ENCODE measurements at places on chromosomes 11 and 22. TPM values are rescaled to one million over a fixed set of nuclear protein-coding genes. Genes with fewer than 3 reads are reported as not detected.
A peak's percentile ranks its signal among the peaks of the same experiment; 100 is the strongest.

Gene RRP7A
- 110 TPM for total RNA-seq

GRCh38 chr22:30159561-30160353 lies 79.5 kb downstream of the HORMAD2 start:
- peaks cover 14% of the 10 kb centered on the region for H3K36me3 ChIP-seq
- peak overlapping the region; percentile 98 for H3K27ac ChIP-seq
- H3K4me3 ChIP-seq, result peak overlapping the region; percentile 51
- H3K4me1 ChIP-seq, result peaks cover 73% of the 10 kb centered on the region
- H3K27me3 ChIP-seq, result no peaks in the 10 kb centered on the region

Gene MS4A2
- total RNA-seq, result not detected

Gene PATE4
- total RNA-seq, result not detected

DNA sequence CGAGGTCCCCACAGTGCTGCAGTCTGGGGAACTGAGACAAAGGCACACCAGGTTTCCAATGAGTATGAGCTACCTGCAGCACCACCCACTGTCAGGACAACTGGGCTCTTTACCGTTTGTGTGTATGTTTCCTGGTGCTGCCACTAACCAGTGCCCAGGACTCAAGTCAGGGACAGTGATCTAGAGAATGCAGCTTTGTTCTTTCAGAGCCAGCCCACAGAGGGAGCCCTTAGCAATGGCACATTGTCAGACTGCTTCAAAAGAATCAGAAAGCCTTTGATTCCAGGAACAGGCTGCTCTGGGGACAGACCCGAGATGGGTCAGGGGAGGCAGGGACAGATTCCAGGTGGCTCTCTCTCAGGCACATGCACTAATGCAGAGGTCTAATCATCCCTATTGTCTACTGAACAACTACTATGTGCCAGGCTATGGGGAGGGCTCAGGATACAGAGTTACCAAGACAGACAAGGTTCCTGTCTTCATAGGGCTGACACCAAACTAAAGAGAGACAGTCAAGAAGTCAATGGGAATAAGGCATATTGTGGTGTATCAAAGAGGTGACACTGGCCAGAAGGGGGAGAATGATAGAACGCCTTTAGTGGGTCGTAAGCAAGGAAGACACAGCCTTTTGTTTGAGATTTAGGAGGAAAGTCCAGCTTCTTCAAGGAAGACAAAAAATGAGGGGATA lies 103.7 kb downstream of the VPREB1 start:
- no peaks in the 10 kb centered on the region for H3K36me3 ChIP-seq
- no peaks in the 10 kb centered on the region for H3K4me1 ChIP-seq
- no peak overlapping the region for H3K27ac ChIP-seq
- H3K27me3 ChIP-seq, result peaks cover 29% of the 10 kb centered on the region
- no peak overlapping the region for H3K4me3 ChIP-seq

DNA sequence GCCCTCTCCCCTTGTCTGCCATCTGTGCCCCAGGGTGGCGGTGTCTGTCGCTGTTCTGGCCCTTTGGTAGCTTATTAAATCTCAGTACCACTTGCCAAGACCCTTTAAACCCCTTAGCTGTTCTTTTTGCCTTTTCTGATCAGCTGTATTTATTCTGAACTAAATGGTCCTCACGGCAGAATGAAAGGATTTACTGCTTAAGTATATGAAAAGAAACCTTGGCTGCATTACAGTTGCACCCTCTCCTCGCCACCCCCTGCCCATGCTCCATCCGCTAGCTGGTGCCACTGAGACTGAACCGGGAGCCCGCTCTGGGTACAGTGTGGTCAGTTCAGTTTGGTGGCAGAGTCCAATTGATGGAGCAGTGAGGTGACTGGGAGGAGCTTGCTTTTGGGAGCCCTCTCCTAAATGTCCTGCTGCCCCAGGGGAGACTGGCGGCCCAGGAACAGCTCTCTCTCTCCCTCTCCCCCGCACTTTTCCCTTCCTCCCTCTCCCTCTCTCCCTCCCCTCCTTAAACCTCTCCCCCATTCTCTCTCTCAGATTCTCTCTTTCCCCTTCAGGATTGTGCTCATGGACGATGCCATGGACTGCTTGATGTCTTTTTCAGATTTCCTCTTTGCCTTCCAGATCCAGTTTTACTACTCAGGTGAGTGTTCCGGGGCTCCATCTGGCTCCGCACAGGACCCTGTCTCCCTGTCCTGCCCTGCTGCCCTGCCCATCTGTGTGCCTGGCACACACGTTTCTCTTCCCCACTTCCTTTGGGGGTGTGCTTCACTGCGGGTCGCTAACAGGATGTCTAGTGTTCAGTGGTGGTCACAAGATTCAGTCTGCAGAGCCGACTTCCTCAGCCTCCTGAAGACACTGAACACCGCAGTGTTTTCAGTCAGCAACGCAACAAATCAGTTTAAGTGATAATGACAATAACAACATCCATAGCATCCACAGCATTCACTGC lies 21.8 kb downstream of the ARFGAP2 start:
- no peaks in the 10 kb centered on the region for H3K27me3 ChIP-seq
- no peak for DNase-seq
- H3K4me1 ChIP-seq, result peaks cover 18% of the 10 kb centered on the region
- no peaks in the 10 kb centered on the region for H3K36me3 ChIP-seq

GRCh38 chr11:41145420-41145819 lies 314.0 kb downstream of the LRRC4C start:
- H3K4me3 ChIP-seq, result no peak overlapping the region
- H3K27ac ChIP-seq, result no peak overlapping the region
- no peaks in the 10 kb centered on the region for H3K4me1 ChIP-seq
- no peak for DNase-seq
- H3K36me3 ChIP-seq, result no peaks in the 10 kb centered on the region

Gene CD3D
- total RNA-seq, result 386 TPM

DNA sequence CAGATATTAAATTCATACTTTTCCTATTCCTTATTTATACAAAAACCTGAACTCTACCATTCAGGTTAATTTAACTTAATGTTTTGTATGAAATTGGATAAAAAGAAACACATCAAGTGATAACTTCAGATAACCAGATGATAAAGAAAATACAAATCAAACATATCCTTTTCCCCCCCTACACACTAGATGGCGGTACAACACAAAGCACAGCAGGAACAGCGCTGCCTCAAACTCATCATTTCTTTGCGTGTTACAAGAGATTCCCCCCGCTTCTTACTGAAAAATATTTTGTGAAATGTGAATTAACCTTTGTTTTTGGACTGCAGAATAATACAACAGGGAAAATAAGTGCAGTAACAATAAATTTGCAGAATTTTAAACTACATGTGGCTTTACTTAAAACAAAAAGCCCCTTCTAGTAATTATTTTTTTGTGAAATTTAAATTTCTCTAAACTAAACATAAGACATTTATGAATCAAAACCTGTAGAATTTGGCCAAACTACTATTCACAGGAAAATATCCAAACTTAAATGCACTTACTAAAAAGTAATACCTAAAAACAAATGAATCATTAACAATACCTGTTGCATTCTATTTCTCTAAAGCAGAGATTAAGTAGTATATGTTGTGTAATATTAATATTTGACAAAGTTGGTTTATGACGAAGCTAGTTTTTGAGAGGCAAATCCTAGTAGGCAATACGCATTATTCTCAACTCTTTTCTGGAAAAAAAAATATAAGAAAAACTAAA lies 74.4 kb downstream of the ARHGAP32 start:
- H3K4me3 ChIP-seq, result no peak overlapping the region
- H3K36me3 ChIP-seq, result no peaks in the 10 kb centered on the region
- no peak overlapping the region for H3K27ac ChIP-seq
- H3K4me1 ChIP-seq, result peaks cover 10% of the 10 kb centered on the region
- H3K27me3 ChIP-seq, result peaks cover 7% of the 10 kb centered on the region

- no peak overlapping the region for H3K27ac ChIP-seq
- DNase-seq, result no peak
- H3K36me3 ChIP-seq, result no peaks in the 10 kb centered on the region
- H3K27me3 ChIP-seq, result no peaks in the 10 kb centered on the region
- no peak overlapping the region for H3K4me3 ChIP-seq
- peaks cover 16% of the 10 kb centered on the region for H3K4me1 ChIP-seq
Measured at GRCh38 chr11:102283116-102283485, 34.2 kb upstream of the BIRC3 start.

Gene FIBIN
- total RNA-seq, result not detected

- DNase-seq, result no peak
- peaks cover 58% of the 10 kb centered on the region for H3K4me1 ChIP-seq
- H3K36me3 ChIP-seq, result peaks cover 9% of the 10 kb centered on the region
- H3K27me3 ChIP-seq, result no peaks in the 10 kb centered on the region
Measured at GRCh38 chr22:40178417-40179409, 988 bp downstream of the TNRC6B start.

DNA sequence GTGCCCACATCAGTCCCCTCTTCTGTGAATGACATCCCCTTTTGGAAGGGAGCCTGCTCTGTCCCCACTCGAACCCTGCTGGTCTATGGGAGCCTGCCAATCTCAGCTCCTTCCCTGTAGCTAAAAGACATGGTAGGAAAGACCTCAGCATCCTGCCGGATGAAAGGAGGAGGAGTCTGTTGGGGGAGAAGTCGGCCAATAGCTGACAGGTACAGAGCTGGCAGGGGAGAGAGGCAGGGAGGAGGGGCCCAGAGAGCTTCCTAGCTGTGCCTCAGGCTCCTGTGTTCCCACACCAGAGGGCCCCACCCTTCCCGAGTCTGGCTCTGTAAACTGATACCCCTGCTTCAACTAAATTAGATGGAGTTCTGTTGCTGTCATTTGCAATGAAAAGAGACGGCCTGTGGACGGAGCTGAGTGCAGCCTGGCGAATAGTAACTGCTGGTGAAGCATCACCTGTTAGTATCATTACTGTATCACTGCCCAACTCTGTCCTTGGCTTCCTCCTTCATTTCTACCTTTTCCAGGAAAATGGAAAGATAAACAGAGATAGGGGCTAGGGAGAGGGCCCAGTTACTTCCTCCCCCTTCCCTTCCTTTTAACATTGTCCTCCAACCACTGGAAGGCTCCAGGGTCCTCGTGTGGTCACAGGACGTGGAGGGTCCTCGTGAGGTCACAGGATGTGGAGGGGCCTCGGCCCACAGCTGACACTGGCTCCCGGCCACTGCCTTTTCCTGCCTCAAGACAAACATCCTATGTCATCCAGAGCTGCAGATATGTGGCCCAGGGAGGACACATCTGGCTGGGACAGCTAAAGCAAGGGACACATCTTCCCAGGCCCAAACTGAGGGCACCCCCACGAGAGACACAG lies 15.1 kb downstream of the FXYD6 start:
- no peak for DNase-seq
- H3K4me1 ChIP-seq, result peaks cover 3% of the 10 kb centered on the region
- no peak overlapping the region for H3K4me3 ChIP-seq
- H3K36me3 ChIP-seq, result no peaks in the 10 kb centered on the region

- peaks cover 41% of the 10 kb centered on the region for H3K36me3 ChIP-seq
- H3K4me1 ChIP-seq, result peaks cover 36% of the 10 kb centered on the region
- no peak for DNase-seq
- H3K27ac ChIP-seq, result peak overlapping the region; percentile 80
- H3K27me3 ChIP-seq, result peaks cover 14% of the 10 kb centered on the region
Measured at GRCh38 chr22:38870791-38871359, 1.1 kb downstream of the CBX6 start.

DNA sequence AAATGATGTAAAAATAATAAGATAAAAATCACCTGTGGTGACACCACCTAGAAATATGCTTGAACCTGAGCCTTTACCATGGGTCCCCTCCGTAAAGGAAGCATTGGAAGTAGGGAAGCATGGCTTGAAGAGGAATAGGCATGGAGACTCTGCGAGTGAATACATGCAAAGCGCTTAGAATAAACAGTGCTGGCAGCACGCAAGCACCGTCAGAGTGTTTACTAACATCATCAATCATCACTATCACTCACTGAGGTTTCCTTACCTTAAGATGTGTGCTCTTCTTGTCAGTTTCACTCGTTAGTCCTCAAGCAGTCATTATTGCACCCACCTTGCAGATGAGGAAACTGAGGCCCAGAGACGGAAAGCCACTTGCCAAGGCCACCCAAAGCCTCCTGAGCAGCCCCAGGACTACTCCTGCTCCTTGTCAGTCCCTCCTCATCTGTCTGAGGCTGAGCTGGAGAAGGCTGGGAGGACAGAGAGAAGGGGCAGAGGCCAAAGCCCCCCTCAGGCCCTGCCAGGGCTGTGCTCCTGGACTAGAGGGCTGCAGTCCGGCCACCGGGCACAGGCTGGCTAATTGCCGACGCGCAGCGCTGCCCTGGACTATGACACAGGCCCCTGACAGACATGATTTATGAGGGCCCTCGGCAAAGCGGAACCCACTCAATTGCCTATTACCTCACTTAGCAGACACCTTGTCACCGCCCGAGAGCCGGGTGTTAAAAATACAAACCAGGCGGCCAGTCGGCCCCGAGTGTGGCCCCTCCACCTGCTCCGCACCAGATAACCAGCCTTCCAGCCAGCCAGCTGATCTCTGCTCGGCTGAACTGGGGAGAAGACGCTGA lies 168.9 kb downstream of the MN1 start:
- H3K4me1 ChIP-seq, result no peaks in the 10 kb centered on the region
- H3K27me3 ChIP-seq, result no peaks in the 10 kb centered on the region
- no peak overlapping the region for H3K27ac ChIP-seq
- DNase-seq, result no peak
- H3K4me3 ChIP-seq, result no peak overlapping the region
- no peaks in the 10 kb centered on the region for H3K36me3 ChIP-seq

DNA sequence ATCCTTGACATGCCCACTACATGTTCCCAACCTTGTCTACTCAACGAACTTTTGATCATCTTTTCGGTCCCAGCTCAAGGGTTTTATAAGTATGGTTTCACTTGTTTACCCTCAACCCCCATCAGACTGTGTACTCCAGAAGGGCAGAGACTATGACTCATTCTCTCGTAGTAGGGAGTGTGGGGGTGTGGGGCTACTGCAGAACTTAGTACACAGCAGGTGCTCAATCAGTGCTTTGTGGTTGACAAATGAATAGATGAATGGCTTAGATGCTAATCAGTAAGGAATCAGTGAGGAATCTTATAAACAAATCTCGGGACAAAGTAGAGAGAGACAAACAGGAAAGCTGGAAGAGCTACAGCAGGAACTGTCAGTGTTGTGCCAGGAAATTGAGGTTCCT lies 151.7 kb upstream of the PLET1 start:
- no peaks in the 10 kb centered on the region for H3K36me3 ChIP-seq
- H3K4me1 ChIP-seq, result peaks cover 9% of the 10 kb centered on the region
- peaks cover 9% of the 10 kb centered on the region for H3K27me3 ChIP-seq
- DNase-seq, result no peak
- H3K4me3 ChIP-seq, result no peak overlapping the region

DNA sequence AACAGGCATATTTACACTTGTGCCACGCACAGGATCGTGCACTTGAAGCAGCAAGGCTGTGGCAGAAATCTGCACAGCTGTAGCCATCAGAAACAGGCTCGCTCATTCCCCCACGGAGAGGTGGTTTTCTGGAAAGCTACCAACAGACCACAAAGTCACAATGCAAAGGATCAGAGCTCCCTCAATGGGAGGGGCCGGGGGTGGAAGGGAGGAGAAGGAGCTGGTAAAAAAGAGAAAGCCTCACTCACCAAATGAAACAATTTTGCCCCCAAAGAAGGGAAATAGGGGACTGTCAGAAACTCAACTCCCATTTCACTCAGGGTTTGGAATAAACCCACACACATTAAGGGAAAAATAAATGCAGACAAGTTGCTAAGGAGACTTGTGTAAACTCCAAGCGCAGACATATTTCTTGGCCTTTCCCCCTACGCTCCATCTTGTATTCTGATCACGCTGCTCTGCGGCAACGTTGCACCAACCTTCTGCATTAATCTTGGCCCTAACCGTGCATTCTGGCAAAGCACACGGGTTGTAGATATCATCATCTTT lies 43.2 kb upstream of the BLID start:
- H3K36me3 ChIP-seq, result no peaks in the 10 kb centered on the region
- no peak for DNase-seq
- peaks cover 7% of the 10 kb centered on the region for H3K27me3 ChIP-seq
- no peak overlapping the region for H3K4me3 ChIP-seq
